LoVo (cell line): ENCODE measurements at places on chromosomes 7 and 10.

DNA sequence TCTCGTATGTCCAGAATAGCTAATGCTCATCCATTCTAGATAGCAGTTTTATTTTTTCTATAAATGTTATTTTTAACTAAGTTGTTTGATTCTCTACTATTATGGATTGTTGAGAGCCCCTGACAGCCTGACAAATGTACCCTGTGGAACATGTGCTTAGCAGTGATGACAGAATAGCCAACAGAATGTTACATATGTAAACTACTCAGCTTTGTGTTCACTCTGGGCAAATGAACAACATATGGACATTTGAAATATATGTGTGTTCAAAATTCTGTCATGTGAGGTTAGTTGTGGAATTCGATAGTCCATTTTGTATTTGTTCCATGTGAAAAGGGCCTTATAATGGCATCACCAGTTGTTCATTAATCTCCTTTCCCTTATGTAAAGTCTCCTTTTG lies 199.7 kb downstream of the EXOC4 start:
- no peak for DNase-seq

GRCh38 chr10:133445751-133446708 lies 7.7 kb upstream of the SCART1 start:
- DNase-seq: no peak

- no peak for DNase-seq
These were observed 106.2 kb downstream of the PLXDC2 start for GRCh38 chr10:19922236-19922963.

GRCh38 chr7:2138146-2138765 lies 94.5 kb downstream of the MAD1L1 start:
- no peak for DNase-seq

DNA sequence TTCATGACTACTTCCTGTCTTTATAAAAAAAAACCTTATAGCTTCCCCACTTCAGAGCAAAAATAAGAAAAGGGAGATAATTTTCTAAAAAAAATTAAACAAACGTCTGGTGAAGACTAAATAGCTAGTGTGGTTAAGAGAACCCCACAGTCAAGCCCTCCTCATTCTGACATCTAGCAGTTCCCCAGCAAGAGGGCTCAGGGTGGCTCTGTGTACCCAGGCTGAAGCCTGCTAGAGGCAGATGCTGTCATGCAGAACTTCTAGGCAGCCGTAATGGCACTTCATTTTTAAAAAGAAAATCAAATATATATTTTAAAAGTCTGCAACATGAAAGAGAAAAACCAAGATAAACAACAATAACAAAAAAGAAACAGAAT lies 223.1 kb upstream of the KLF14 start:
- DNase-seq: no peak

GRCh38 chr7:116691664-116692063 lies 19.7 kb downstream of the MET start:
- no peak for DNase-seq

GRCh38 chr10:53598914-53599313 lies 826.3 kb upstream of the MBL2 start:
- no peak for DNase-seq

GRCh38 chr7:93147363-93147762 lies 822 bp downstream of the SAMD9L start:
- DNase-seq: peak; percentile 45
